Activated CD8-positive, alpha-beta T cell treated with anti-CD3 and anti-CD28 coated beads for 36 hours (primary cell): ENCODE measurements at places on chromosomes 12 and 14. TPM values are rescaled to one million over a fixed set of nuclear protein-coding genes. Genes with fewer than 3 reads are reported as not detected.

The NTF3 gene
- not detected for total RNA-seq

GRCh38 chr14:61492474-61492873 is 171.1 kb downstream of the PRKCH start:
- DNase-seq = peak; percentile 23
- H3K36me3 ChIP-seq = peaks cover 50% of the 10 kb centered on the region
- peaks cover 53% of the 10 kb centered on the region for H3K4me1 ChIP-seq
- H3K4me3 ChIP-seq = no peak overlapping the region
- no peak overlapping the region for H3K27ac ChIP-seq
- no peaks in the 10 kb centered on the region for H3K27me3 ChIP-seq

- peaks cover 42% of the 10 kb centered on the region for H3K36me3 ChIP-seq
- no peak for DNase-seq
- H3K27ac ChIP-seq = peak overlapping the region; percentile 2
- peaks cover 52% of the 10 kb centered on the region for H3K4me1 ChIP-seq
Observed at GRCh38 chr14:92004062-92004461, 35.8 kb downstream of the TRIP11 start.

- no peak overlapping the region for H3K4me3 ChIP-seq
- no peak for DNase-seq
- H3K27me3 ChIP-seq = no peaks in the 10 kb centered on the region
- no peaks in the 10 kb centered on the region for H3K4me1 ChIP-seq
- H3K27ac ChIP-seq = no peak overlapping the region
Observed at GRCh38 chr14:54792288-54792687, 110.3 kb downstream of the GCH1 start.

DNA sequence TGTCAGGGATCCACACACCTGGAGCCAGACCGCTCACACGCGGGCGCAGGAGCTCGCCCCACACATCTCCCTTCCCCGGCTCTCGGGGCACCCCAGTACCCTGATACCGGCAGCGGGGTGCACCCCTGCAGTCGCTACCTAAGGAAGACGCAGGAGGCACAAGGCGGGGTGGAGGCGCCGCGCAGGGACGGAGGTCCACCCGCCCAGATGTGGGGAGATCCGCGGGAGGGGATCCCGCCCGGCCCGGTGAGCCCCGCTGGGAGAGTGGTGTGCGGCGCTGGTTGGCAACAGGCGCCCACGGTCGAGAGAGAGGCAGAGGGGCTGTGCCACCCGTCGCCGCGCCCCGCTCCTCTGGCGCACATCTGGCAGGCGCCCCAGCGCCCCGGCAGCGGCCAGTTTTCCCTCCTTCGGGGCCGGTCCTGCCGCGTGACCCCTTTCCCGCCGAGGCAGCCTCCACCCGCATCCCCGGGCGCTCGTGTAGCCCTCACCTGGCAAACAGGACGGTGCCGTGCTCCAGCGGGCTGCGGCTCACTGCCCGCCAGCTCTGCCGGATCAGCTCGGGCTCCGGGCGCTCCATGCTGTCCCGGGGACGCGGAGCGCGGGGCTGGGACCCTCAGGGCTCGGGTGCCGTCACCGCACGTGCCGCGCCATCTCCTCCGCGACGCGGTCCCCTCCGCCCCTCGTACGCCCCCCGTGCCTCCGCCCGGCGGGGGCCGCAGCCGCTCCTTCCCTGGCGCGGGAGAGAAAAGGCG is 469 bp downstream of the NGB start:
- DNase-seq = no peak
- H3K27me3 ChIP-seq = peaks cover 30% of the 10 kb centered on the region
- no peak overlapping the region for H3K27ac ChIP-seq
- no peaks in the 10 kb centered on the region for H3K36me3 ChIP-seq
- H3K4me3 ChIP-seq = no peak overlapping the region

The HOXC5 gene
- not detected for total RNA-seq

GRCh38 chr14:59292921-59293534 is 104.6 kb downstream of the DAAM1 start:
- peaks cover 14% of the 10 kb centered on the region for H3K36me3 ChIP-seq
- no peak overlapping the region for H3K27ac ChIP-seq
- H3K27me3 ChIP-seq = no peaks in the 10 kb centered on the region
- no peak for DNase-seq

DNA sequence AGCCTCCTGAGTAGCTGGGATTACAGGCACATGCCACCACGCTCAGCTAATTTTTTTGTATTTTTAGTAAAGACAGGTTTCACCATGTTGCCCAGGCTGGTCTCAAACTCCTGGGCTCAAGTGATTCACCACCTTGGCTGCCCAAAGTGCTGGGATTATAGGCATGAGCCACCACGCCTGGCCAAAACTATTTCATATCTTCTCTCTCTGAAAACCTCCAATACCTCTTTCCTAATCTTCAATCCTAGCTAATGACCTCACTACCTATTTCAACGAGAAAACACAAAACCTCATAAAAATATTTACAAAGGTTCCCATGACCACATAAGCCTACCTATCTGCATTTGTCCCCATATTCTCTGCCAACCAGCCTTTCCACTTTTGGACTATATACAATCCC is 32.3 kb upstream of the ANKS1B start:
- no peaks in the 10 kb centered on the region for H3K4me1 ChIP-seq
- no peak overlapping the region for H3K4me3 ChIP-seq

The SPTB gene
- total RNA-seq = 0.07 TPM

DNA sequence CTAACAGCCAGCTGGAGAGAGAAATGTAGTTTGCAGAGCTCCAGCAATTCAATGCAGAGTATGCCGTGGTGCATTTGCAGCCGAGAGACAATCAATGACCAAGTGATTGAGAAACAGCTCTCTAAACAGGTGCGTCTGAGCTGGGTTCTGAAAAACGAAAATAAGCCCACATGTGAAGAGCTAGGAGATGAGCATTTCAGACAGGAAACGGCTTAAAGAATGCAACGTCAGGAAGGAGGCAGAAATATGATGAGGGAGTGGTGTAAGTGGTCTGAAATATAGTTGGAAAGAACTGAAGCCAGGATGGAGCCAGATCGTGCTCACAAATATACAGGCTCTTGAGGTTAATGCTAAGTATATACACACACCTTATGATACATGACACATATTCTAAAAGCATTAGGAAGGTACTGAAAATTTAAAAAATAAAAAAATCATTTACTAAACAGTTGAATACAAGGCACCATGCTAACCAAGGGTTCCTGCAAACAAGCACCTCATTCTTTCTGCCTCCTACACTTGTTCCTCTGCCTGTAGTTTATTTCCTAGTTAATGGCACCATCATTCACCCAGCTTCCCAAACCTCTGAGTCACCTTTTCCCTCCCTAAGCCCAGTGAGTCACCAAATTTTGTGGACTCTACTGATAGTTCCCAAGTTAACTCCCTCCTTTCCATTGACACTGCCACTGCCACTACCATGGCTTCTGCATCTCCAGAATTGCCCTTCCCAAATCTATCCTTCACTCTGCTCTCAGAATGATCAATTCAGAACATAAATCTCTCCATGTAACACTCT is 2.3 kb upstream of the GARIN2 start:
- no peaks in the 10 kb centered on the region for H3K36me3 ChIP-seq
- peaks cover 18% of the 10 kb centered on the region for H3K4me1 ChIP-seq
- no peak overlapping the region for H3K4me3 ChIP-seq
- peak; percentile 17 for DNase-seq
- H3K27me3 ChIP-seq = no peaks in the 10 kb centered on the region

GRCh38 chr12:82415402-82415801 is 57.1 kb downstream of the METTL25 start:
- no peak overlapping the region for H3K27ac ChIP-seq
- H3K4me1 ChIP-seq = no peaks in the 10 kb centered on the region
- H3K4me3 ChIP-seq = no peak overlapping the region
- no peak for DNase-seq
- H3K27me3 ChIP-seq = no peaks in the 10 kb centered on the region

The POP5 gene
- 51.1 TPM for total RNA-seq

- H3K36me3 ChIP-seq = no peaks in the 10 kb centered on the region
- no peak for DNase-seq
- H3K27me3 ChIP-seq = no peaks in the 10 kb centered on the region
- no peak overlapping the region for H3K4me3 ChIP-seq
- no peak overlapping the region for H3K27ac ChIP-seq
Observed at GRCh38 chr12:53729644-53730043, 2.4 kb upstream of the CALCOCO1 start.

GRCh38 chr12:56699020-56699661 is 11.1 kb upstream of the PTGES3 start:
- H3K36me3 ChIP-seq = no peaks in the 10 kb centered on the region
- peaks cover 2% of the 10 kb centered on the region for H3K27me3 ChIP-seq
- H3K27ac ChIP-seq = no peak overlapping the region
- peaks cover 4% of the 10 kb centered on the region for H3K4me1 ChIP-seq
- no peak for DNase-seq

DNA sequence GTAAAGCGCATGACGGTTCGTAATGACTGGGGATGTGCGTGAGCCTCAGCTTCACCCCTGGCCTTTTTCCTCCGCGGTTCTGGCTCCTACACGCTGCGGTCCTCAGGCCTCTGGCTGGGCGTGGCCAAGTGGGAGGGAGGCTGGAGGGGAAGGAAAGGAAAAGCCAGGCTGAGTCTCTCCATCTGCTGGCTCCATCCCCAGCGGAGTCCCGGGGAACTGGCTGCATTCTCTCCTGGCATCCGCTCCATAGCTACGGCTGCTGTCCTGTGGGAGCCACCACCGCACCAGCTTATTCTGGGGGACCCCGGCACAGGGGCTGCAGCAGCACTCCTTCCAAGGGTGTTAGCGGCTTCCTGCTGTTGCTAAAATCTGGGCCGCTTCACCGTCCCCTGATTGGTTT is 68.2 kb upstream of the SLC24A4 start:
- no peaks in the 10 kb centered on the region for H3K36me3 ChIP-seq
- no peak for DNase-seq
- H3K27me3 ChIP-seq = peaks cover 42% of the 10 kb centered on the region
- no peak overlapping the region for H3K4me3 ChIP-seq

DNA sequence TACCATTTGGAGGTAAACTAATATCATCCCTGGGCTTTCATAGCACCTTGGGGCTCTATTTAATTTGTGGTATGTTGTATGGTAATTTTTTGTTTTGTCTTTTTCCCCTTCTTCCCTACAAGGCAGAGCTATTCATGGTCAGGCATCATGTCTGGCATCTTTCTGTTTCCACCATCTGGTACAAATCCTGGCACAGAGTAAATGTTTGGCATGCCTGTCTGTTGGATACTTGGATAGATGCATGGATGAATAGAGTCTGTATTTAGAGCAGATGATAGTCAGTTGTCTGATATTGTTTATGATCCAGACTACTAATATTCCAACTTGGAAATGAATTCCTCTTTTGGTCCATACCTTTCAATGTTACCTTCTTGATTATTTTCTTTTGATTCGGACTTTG is 139.8 kb downstream of the NEDD1 start:
- H3K4me1 ChIP-seq = no peaks in the 10 kb centered on the region
- peaks cover 3% of the 10 kb centered on the region for H3K27me3 ChIP-seq
- no peaks in the 10 kb centered on the region for H3K36me3 ChIP-seq
- DNase-seq = no peak
- no peak overlapping the region for H3K27ac ChIP-seq
- no peak overlapping the region for H3K4me3 ChIP-seq

The LDHB gene
- 2,161 TPM for total RNA-seq

The DCN gene
- total RNA-seq = not detected

The CCDC38 gene
- 0.18 TPM for total RNA-seq

The SAMD4A gene
- total RNA-seq = 4.5 TPM

DNA sequence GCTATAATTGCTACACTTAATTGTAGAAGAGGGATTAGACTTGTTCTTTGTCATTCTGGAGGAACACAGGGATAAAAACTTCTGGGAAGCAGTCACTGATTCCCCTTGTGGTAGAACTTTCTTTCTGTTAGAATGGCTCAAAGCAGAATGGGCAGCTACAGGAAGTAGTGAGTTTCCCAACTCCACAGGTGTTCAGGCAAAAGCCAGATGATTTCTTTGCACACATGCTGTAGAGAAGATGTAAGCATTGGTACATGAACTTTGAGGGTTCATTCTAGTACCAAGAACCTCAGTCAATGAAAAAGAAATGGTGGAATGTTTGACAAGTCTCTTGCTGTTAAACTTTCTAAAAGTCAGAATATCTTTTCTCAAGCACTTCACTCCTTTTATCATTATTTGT is 4.3 kb downstream of the NDUFA9 start:
- H3K27me3 ChIP-seq = no peaks in the 10 kb centered on the region
- H3K4me1 ChIP-seq = peaks cover 34% of the 10 kb centered on the region
- no peak overlapping the region for H3K4me3 ChIP-seq
- H3K36me3 ChIP-seq = peaks cover 16% of the 10 kb centered on the region
- no peak for DNase-seq
- H3K27ac ChIP-seq = no peak overlapping the region

DNA sequence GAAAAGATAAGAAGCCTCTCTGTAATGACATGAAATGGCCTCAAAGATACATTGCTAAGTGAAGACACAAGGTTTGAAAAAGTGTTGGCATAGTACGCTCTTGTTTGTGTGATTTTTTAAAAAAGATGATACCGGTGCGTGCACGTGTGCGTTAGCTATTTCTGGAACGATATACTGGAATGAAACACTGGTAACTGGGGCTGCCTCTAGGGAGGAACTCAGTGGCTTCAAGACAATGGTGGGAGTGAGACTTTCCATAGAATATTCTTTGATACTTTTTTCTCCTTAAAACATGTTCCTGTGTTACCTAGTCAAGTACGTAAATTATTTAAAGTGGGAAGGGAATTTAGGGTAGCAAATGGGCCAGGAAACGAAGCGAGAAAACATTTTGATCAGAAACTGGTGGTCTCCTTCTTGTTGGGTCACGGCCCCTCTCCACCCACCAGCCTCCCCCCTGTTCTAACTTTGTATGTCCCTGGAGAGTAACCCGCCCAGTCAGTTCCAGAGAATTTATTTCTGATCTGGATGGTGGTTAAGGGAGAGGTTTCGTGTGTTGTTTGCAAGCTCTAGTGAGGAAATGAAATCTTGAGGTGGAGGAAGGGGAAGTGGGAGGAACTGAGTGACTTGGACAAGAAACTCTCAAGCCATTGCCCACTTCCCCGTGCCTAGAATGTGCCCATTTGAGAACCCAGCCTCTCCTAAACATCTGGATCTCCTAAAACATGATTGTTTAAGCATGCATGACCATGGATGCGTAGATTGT is 6.6 kb downstream of the FGF6 start:
- peaks cover 3% of the 10 kb centered on the region for H3K27me3 ChIP-seq
- DNase-seq = no peak

GRCh38 chr12:62575036-62575435 is 108.4 kb downstream of the MON2 start:
- H3K4me3 ChIP-seq = no peak overlapping the region
- no peak overlapping the region for H3K27ac ChIP-seq
- no peaks in the 10 kb centered on the region for H3K27me3 ChIP-seq
- peaks cover 2% of the 10 kb centered on the region for H3K4me1 ChIP-seq
- peaks cover 11% of the 10 kb centered on the region for H3K36me3 ChIP-seq

GRCh38 chr12:112938751-112939150 is 477 bp downstream of the OAS3 start:
- no peaks in the 10 kb centered on the region for H3K36me3 ChIP-seq
- peak overlapping the region; percentile 82 for H3K4me3 ChIP-seq
- H3K4me1 ChIP-seq = peaks cover 28% of the 10 kb centered on the region
- DNase-seq = no peak
- no peaks in the 10 kb centered on the region for H3K27me3 ChIP-seq

The HOXC13 gene
- not detected for total RNA-seq
